ENCODE measurements at places on chromosomes 12 and 14. TPM values are rescaled to one million over a fixed set of nuclear protein-coding genes. Genes with fewer than 3 reads are reported as not detected.
A peak's percentile ranks its signal among the peaks of the same experiment; 100 is the strongest.

DNA sequence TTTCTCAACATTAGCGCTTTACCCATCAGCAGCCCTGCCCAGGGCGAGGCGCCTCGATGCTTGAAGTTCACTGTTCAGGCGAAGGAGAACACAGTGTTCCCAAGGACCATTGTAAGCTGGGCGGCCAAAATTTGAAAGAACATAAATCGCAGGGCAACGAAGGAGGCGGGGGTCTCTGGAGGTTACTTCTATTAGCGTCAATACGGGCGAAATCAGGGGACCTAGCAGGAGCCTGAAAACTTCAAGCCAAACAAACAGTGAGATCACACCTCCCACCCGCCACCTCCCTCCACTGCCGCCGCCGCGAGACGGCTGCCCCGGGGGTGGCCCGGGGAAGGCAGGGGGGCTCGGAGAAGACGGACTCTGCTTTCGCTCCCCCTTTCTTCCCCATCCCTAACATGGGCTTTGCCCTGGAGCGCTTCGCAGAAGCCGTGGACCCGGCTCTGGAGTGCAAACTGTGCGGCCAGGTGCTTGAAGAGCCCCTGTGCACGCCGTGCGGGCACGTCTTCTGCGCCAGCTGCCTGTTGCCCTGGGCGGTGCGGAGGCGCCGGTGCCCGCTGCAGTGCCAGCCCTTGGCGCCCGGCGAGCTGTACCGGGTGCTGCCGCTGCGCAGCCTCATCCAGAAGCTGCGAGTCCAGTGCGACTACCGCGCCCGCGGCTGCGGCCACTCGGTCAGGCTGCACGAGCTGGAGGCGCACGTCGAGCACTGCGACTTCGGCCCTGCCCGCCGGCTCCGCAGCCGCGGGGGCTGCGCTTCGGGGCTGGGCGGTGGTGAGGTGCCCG is at the start of gene PDZRN4:
Gene PDZRN4, plus strand, starts transcription at position 263 of the 783 bp plus-strand sequence.
- no peak for DNase-seq

Gene SYCP3
- total RNA-seq: 0.21 TPM

Gene GLT8D2
- 17.9 TPM for total RNA-seq

- peak; percentile 27 for DNase-seq
Observed at GRCh38 chr14:102140027-102140749, 491 bp downstream of the WDR20 start.

Gene IFNG-AS1
- total RNA-seq: not detected

- DNase-seq: no peak
Observed at GRCh38 chr12:64747695-64748094, 11.5 kb downstream of the GNS start.

Gene RERG
- total RNA-seq: 2.8 TPM

Gene RERGL
- total RNA-seq: not detected

Gene ATG2B
- total RNA-seq: 18.1 TPM

Gene RFLNA
- total RNA-seq: 4.9 TPM

DNA sequence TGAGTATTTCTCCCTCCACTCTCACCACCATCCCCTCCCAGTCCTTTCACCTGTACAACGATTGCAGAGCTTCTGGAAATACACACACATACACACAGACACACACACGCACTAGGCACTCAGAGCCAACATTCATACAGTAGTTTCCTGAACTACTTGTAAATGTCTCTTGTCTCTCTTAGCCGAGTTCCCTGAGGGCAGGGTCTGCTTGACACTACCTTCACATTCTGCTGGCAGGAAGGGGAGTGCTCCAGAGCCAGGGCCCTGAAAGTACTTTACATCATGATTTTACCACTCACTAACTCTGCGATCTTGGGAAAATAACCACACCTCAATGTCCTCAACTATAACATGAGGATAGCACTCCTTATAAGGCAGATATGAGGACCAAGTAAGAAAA is 82.7 kb downstream of the GAS2L3 start:
- no peak for DNase-seq

DNA sequence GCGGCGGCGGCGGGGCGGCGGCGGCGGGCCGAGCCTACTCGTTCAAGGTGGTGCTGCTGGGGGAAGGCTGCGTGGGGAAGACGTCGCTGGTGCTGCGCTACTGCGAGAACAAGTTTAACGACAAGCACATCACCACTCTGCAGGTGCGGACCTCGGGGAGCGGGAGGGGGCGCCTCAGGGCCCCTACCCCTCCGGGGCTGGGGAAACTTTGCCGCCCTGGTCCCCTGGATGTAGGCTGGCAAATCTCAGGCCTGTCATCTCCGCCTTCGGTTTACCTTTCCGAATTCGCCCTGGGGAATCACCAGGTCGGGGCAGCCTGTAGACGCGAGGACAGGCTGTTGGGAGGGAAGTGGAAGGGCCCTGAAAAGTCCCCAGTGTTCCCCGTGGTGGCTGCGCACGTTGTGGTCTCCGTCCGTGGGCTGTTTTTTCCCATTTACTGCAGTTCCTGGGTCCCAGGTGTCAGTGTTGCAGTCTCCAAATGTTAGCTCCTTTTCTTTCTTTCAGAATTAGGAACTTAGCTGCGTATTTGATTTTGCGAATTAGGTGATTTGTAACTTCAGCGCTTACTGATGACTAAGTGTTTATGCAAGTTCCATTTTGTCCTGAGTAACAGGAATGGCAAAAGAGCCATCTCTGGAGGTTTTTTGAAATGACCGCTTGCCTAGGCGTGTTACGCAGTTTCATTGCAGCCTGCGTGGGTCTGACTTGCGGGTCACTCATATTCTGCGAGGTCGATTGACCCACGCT is 656 bp downstream of the RAB21 start:
- DNase-seq: peak; percentile 43

Gene DEPDC4
- total RNA-seq: not detected

Gene PLEKHH1
- 0.05 TPM for total RNA-seq

DNA sequence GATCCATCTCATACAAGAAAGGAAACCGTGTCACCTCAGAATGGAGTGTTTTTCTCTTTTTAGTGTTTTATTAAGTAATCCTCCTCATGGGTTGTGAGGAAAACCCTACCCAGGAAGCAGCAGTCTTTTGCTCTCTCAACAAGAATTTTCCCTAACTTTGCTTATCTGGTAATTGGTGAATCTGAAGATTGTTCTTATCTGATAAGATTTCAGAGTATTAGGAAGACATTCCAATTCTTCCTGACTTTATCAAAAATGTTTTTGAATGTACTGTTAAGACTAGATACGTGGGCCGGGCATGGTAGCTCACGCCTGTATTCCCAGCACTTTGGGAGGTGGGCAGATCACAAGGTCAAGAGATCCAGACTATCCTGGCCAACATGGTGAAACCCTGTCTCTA is 86.0 kb downstream of the PHLDA1 start:
- DNase-seq: no peak

DNA sequence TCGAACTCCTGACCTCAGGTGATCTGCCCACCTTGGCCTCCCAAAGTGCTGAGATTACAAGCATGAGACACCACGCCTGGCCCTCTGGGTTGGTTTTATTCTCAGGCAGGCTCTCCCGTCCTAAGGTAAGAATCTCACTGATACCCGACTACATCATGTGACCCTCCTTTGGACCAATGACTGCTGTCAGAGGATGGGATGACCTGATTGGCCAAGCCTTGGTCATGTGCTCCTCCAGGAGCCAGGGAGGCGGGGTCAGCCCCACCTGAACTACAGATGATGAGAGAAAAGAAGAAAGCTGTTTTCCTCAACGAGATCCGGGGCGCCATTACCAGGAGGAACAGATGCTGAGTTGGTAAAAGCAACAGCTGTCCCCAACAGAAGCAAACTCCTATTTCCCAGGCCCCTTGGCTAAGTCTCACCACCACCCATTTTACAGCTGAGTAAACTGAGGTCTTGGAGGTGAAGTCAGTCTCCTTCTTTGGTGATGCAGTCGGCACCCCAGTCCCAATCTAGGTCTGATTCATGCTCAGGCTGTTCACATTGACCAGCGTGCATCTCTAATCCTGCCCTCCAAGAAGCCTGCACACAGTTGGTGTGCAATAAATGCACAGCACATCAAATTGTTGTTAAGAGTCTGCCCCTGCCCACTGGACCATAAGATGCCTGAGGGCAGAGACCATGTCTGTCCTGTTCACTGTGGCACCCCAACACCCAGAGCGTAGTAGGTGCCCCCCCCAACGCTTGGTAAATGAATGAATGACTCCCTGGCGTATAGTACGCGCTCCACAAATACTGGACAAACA is 118.8 kb downstream of the SCARB1 start:
- no peak for DNase-seq

DNA sequence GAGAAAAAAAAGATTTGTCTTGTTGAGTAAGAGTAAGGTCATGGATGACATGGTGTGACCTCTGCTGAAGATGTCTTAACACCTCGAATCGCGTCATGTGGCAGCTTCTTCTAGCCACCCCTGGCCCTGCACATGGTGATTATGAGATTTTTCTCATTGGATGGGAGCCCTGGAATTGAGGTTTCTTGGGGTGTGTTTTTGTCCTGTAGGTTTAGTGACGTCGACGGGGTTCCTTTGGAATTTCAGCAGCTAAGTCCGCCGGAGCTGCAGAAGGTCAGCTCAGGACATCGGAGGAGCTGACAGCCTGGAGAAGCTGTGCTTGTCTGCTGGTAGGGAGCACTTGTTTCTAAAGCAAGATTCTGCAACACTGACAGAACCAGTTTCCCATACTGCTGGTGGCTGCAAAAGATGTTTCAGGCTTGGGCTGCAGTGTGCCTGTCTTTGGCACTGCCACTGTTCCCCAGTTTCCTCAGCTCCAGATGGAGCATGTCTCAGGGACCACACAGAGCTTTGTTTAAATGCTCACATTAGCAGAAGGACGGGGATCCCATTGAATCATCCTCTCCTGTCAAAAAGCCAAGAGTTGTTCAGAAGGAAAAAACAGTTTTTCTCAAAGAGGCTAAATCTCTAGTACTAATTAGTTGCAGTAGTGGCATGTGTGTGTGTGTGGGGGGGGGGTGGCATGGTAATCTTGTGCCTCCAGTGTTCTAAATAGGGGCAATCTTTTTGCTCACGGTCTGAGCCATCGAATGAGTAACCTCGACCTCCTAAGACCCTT is 5.2 kb upstream of the FOS start:
- DNase-seq: peak; percentile 47

DNA sequence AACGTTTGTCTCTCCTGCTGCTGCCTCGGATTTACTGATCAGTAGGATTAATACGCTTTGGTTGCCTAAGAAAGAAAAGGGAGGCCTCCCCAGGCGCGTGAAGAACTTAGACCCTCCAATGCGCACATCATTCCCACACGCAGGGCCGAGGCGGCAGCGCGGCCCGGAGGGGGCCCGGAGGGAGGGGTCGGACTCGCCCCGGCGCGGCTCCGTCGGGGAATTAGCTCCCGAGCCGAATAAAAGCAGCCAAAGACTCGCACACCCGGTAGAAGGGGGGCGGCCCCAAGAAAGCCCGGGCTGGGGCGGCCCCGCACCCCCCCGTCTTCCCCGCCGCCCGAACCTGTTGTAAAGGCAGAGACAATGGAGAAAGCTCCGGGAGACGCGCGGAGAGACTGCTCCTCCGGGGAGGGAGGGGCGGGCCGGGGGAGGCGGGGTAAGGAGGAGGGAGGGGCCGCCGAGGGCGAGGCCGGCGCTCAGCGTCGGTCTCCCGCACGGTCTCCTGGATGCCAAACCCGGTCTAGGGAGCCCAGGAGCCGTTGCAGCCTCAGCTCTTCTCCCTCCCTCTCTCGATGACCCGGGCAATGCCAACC is at the start of gene NELL2:
Gene NELL2, minus strand, starts transcription at position 362 of the 590 bp plus-strand sequence. CDS start 446 bp downstream, outside the sequence.
- DNase-seq: peak; percentile 10

DNA sequence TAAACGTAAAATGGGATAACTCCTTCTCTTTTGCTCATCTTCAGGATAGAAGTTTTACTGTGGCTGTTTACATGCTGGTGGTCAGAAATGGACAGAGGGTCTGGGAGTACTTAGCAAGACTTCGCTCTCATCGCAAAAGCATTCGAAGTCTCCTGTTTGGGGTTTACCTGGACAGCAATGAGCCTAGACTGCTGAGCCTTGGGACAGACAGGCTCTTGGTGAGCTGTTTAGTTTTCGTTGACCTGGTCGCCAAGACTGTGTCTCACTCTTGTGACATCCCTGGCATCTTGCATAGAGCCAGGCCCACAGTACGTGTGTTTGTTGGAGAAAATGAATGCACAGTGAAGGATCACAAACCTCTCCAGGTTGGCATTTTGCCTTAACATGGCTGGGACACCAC is 42.1 kb downstream of the CFAP251 start:
- no peak for DNase-seq

DNA sequence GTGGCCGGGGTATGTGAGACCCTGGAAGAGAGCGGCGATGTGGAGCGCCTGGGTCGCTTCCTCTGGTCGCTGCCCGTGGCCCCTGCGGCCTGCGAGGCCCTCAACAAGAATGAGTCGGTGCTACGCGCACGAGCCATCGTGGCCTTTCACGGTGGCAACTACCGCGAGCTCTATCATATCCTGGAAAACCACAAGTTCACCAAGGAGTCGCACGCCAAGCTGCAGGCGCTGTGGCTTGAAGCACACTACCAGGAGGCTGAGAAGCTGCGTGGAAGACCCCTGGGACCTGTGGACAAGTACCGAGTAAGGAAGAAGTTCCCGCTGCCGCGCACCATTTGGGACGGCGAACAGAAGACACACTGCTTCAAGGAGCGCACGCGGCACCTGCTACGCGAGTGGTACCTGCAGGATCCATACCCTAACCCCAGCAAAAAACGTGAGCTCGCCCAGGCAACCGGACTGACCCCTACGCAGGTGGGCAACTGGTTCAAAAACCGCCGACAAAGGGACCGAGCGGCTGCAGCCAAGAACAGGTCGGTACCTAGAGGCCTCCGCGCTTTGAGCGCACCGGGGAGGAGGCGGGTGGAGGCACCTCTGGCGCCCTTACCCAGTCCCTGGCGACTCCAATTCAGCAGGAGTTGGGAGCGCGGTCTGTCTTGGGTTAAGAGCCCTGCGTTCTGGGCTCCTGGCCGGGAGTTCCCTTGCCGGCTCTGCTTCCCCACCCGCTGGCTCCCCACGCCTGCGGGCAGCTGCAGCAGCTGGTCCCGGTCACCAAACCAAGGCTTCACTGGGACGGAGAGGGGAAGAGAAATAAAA is 700 bp downstream of the SIX6 start:
- DNase-seq: no peak

Gene SPX
- total RNA-seq: 4.9 TPM

GRCh38 chr14:103072595-103073366 is 11.2 kb upstream of the LBHD2 start:
- no peak for DNase-seq

GRCh38 chr14:96803958-96804357 is 6.8 kb downstream of the VRK1 start:
- DNase-seq: no peak

Gene SENP1
- total RNA-seq: 10.9 TPM

DNA sequence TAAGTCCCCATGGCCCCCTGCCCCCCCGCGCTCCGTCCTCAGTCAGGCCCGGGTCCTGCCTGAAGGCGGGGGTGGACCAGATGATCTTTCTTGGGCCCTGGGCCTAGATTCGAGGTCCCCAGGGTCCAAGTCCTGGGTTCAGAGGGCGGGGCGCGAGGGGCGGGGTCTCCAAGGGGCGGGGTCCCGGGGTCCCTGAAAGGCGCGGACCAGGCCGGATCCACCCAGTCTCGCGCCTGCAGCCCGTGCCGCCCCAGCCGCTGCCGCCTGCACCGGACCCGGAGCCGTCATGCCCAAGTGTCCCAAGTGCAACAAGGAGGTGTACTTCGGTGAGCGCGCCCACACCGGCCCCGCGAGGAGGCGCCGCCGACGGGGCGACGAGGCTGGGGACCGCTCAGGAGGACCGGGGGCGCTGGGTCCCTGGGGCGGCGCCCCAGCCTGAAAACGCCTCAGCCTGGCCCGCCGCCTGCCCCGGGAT is 325 bp downstream of the CRIP1 start:
- DNase-seq: no peak

GRCh38 chr12:90854136-90854689 is 100.8 kb downstream of the CCER1 start:
- DNase-seq: peak; percentile 67
